ENCODE measurements at places on chromosomes 3 and 15.

DNA sequence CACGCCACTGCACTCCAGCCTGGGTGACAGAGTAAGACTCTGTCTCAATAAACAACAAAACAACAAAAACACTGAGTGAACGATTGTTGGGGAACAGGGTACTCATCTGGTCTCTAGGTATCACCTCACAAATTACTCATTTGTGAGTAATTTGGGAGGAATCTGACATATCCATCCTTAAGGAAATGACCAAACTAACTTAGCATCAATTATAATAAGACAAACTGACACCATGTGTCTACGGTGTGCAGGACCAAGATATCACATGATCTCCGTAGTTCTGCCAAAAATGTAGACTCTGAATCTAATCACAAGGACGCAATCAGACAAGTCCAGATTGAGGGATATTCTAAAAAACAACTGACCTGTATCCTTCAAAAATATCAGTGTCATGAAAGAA is 12.0 kb upstream of the DAPK2 start:
- DNase-seq: no peak

GRCh38 chr15:79674124-79674465 is 222.7 kb downstream of the MTHFS start:
- DNase-seq: no peak

GRCh38 chr3:16917256-16917935 is 32.6 kb downstream of the PLCL2 start:
- DNase-seq: no peak

GRCh38 chr15:34625007-34625406 is 41.6 kb upstream of the GOLGA8B start:
- no peak for DNase-seq

DNA sequence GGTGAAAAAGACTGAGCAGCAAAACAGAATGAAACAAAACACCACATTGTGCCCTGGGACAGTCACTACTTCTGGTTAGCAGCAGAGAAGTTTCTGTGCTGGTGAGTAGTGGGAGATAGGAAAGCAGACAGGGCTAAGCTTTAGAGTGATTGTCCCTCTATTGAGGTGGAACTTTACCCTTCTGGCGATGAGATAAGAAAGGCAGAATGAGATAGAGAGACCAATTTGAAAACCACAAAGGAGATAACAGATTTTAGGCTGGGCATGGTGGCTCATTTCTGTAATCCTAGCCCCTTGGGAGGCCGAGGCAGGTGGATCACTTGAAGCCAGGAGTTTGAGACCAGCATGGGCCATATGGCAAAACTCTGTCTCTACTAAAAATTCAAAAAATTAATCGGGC is 208.5 kb downstream of the TBL1XR1 start:
- DNase-seq: no peak

DNA sequence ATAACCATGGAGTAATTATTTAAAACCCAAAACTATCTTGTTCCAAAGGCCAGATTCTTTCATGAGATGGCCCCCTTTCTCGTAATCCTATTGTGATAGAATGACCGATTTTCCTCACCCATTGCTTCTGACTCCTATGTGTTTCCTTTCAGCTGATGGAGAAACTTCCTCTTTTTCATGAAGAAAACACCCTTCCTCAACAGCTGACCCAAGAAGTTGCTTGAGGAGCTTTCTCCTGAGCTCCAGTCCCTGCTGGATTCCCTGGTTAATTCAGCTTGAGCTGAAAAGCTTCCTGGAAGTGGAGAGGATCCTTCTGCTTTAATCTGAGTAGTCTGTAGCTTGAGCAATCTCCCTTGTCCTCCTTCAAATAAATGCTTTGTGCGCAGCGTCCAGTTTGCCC is 75.0 kb downstream of the BFSP2 start:
- DNase-seq: no peak

DNA sequence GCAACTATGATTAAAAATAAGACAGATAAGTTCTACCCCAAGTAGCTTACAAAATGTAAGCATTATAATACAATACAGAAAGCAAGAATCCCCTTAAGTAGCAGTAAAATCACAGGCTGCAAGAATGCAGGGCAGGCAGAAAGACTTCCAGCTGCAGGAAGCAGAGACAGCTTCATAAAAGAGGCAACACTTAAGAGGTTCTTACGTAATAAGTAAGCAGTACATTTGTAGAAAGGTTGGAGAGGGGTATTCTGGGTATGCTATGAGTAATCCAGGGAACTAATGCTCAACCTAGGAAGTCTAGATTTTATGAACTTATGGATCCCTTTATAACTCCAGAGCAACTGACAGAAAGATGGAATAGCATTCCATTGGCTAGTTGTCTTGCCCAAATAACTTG is 151.6 kb downstream of the IL5RA start:
- no peak for DNase-seq

DNA sequence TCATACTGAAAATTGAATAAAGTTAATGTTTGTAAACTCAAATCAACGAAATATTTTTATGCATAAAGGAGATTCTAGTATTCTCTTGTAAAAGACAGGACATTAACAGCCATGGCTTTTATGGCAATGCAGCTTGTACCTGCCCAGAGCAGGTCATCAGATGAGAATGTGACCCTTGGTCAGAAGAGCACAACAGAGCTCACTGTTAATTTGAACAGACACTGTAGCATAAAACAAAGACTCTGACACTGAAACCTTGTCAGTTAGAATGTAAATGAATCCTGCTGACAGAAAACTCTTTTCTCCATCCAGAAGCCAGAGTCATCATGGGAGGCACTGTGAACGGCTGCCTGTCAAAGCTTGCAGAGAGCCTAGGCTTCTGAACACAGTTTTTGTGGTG is 410.6 kb downstream of the RAP2B start:
- DNase-seq: no peak

- no peak for DNase-seq
Observed at GRCh38 chr15:80789796-80790195, 10.6 kb downstream of the CEMIP start.

- DNase-seq: no peak
Observed at GRCh38 chr15:59333401-59334075, 39.1 kb downstream of the MYO1E start.

DNA sequence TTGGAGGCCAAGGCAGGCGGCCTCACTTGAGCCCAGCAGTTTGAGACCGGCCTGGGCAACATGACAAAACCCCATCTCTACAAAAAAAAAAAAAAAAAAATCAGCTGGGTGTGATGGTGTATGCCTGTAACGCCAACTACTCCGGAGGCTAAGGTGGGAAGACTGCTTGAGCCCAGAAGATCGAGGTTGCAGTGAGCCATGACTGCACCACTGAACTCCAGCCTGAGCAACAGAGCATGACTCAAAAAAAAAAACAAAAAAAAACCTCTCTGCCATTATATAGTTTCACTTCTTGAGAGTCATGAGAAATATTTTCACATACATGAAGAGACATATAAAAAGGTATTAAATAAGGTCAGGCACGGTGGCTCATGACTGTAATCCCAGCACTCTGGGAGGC is 45.9 kb upstream of the CP start:
- DNase-seq: no peak

DNA sequence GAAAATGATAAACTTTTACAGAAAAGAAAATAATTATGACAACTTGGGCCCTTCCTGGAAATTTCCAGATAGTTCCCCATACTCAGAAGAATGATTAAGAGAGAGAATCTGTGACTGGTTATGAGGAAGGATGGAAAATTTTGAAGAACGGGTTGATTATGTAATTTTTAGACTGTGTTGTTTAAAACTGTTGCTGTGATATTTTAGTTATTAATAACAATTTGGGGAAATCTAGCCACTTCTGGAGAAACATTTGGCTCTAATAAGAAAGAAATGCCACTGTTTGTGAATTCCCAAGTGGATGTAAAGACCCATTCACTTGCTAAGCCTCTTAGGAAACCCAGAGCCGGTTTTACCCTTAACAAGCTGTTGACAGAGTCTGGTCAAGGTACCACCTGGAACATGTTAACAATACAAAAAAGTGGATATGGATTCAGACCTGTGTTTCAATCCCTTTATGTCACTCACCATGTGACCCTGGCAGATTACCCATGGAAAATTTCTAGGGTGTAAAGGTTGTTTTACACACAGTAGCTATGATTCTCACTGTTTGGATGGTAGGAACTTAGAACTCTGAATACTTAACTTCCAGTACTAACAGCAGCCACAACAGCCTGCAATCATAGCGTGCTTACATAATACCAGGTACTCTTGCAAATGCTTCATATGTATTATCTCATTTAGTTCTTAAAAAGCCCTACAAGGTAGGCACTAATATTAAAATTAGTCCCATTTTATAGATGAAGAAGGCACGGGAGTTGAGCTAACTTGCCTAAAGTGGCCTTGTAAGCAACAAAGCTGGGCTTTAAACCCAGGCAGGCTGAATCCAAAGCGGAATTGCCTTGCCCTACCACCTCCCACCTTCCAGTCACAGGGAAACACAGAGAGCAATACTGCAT is 32.0 kb downstream of the ZBTB38 start:
- DNase-seq: no peak
